ENCODE measurements at places on chromosomes 3 and 15.

GRCh38 chr3:4943549-4943948 lies 35.7 kb upstream of the BHLHE40 start:
- no peak for DNase-seq

- DNase-seq = no peak
These were observed 633.7 kb downstream of the ZIC1 start for GRCh38 chr3:148042663-148043445.

DNA sequence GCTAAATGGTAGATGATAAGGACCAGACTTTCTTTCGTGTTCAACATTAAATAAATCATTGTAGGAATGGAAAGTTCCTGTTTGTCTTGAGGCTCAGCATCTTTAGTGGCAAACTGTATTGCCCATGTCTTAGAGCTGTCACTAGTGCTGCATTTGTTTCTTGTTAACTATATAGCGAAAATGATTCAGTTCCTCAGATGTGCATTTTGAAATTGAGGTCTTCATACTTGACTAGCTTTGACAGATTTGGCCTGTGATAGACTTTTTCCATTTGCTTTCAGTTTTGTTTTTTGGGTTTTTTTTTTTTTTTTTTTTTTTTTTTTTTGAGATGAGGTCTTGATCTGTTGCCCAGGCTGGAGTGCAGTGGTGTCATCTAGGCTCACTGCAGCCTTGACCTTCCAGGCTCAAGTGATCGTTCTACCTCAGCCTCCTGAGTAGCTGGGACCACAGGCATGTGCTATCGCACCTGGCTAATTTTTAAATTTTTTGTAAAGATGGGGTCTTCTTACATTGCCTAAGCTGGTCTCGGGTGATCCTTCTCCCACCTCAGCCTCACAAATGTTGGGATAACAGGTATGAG lies 9.5 kb upstream of the RPLP1 start:
- no peak for DNase-seq

GRCh38 chr15:92184679-92185230 lies 208.9 kb upstream of the ST8SIA2 start:
- no peak for DNase-seq

DNA sequence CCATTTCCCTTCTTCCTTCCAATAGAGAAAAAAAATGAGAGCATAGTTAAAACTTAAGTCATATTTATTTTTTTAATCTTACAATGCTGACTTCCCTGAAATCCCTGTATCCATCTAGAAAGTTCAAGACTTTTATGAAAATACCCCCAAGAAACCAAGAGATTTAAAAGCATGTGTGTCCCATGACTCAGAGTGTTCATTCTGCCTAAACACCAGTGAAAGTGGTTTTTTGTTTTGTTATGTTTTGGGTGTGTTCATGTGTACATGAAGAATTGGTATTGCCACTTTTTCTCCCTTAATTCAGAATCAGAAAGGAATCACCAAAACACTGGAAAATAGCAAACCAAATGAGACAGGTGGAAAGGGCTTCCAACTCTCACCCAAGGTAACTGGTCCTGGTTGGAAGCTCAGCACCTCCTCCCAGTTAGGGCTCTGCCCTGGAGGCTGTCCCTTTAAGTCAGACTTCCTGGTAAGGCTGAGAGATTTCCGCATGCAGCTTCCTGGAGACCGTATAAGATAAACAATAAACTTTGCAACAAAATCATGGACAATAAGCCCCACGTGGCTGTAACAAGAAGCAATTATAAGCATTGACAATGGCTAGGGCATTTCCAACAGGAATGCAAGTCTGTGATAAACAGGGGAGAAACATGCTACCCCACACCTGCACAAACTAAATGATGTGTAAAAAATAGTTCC lies 121.9 kb upstream of the ARHGEF3 start:
- DNase-seq = no peak

GRCh38 chr15:64943512-64944225 lies 32.0 kb downstream of the ANKDD1A start:
- no peak for DNase-seq

DNA sequence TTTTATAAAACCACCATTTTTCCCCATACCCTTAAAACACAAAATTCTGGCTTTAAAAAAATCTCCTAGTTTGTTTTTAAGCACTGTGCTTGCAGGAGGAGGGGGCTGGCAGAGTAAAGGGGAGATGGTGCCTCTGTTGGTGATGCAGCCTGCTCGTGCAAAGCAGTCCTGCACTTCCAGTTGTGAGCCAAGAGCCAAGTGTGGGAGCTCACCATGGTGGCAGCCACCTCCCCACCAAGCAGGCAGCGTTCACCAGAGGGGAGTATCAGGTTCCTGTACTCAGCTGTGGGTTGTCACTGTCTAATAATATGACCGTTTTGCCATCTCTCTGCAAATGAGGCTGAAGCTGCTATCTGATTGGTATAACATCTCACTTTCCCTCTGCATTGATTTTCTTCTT lies 164.8 kb downstream of the SYNPR start:
- DNase-seq = no peak

GRCh38 chr15:64687688-64688087 lies 87.7 kb downstream of the RBPMS2 start:
- no peak for DNase-seq

DNA sequence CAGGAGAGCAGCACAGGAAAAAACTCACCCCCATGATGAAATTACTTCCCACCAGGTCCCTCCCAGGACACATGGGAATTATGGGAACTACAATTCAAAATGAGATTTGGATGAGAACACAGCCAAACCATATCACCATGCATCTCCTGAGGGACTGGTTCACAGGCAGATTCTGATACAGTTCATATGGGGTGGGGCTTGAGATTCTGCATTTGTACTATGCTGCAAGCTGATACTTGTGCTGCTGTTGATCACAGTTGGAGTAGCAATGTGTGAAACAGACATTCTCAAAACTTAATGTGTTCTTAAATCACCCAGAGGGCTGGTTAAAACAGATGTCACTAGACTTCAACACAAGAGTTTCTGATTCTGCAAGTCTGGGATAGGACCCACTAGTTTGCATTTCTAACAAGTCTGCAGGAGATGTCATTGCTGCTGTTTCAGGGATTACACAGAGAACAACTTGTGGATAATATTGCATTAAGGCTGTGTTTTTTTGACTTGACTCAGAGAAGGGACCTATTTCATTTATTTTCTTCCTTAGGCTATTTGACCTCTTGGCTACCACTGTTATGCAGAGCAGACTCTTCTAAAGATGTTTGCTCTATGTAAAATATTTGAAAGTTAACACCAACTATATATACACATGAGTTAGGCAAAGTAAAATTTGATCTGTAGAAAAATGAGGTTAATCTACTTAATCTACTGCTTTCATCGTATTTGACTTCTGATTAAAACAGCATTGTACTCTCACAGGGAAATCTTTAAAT lies 194.2 kb upstream of the CNTN3 start:
- no peak for DNase-seq

DNA sequence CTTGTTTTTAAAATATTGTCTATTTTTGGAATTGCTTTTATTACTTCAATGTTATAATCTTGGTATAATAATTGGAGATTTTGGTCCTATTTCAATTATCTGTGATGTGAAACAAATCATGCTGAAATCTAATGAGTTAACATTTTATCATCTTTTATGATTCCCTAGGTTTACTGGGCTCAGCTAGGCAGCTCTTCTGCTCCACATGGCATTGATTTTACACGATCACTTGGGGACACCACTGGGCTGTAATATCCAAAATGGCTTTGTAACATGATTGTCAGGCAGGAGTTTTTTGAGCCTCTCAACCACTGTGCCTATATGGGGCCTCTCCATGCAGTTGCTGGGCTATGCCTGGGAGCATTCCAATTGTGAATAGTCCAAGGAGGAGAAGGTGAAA lies 163.3 kb downstream of the PYDC2 start:
- DNase-seq = no peak

GRCh38 chr3:184259396-184259877 lies 1.9 kb downstream of the CAMK2N2 start:
- DNase-seq = no peak

DNA sequence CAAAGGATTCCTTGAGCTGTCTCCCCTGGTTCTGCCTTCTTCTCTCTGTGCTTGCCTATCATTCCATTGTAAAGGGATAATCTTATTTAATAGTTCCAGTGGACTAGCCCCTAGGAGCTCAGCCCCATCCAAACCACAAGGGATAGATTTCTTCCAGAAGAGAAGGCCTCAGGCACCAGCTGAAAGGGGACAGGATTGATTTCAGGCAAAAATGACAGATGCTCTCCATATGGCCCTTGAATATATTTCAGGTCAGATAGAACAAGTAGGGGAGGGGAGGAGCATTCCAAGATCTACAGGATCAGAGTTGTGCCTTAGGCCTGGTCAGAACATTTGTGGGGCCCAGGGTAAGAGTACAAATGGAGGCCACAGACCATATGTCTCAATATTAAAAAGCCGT lies 85.3 kb downstream of the RPLP1 start:
- no peak for DNase-seq

GRCh38 chr15:82934100-82934880 lies 18.2 kb downstream of the HOMER2 start:
- no peak for DNase-seq

GRCh38 chr3:23659274-23659673 lies 146.5 kb upstream of the UBE2E1 start:
- DNase-seq = no peak

GRCh38 chr3:132239587-132239986 lies 77.6 kb upstream of the ACP3 start:
- no peak for DNase-seq

- DNase-seq = no peak
These were observed 188.3 kb upstream of the EOMES start for GRCh38 chr3:27910456-27910855.

- DNase-seq = no peak
These were observed 149.5 kb upstream of the MCTP2 start for GRCh38 chr15:94081829-94082228.
